ENCODE measurements at places on chromosomes 7 and 10.
A peak's percentile ranks its signal among the peaks of the same experiment; 100 is the strongest.

DNA sequence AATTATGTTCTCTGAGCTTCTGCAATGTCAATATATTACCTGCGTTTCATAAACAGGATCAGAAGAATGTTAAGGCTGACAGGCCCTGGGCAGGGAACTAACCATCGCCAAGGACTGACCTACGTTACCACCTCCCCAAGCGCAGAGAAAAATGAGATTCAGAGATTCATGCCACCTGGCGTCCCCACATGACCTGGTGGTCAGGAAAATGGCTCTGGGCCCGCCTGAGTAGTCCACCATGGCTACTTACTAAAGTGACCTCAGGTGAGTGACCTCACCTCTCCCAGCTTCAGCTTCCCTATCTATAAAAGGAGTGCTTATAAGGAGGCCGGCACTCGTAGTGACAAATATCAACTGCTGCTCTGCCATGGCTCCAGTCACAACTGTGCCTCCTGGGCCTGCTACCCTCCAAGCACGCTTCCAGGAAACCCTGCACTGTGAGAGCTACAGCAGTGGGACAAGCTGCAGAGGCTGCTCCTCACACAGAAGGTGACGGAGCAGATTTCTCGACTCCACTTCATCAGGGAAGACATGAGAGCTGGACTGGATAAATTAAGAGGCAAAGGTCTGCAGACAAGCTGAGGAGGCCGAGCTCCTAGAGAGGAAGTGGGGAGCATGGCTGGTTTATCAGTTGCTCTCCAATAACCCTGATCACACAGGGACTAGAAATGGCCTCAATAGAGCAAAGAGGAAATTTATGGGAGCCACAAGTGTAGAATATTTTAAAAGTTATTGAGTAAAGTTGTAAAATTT, 103.0 kb downstream of the RNF216 start:
- no peak for DNase-seq

GRCh38 chr10:79066411-79067240, 2.1 kb upstream of the ZMIZ1 start:
- DNase-seq, result no peak

- DNase-seq, result no peak
These were observed 7.7 kb upstream of the BET1 start for GRCh38 chr7:94011714-94012353.

- no peak for DNase-seq
These were observed 32.3 kb upstream of the ANTXRL start for GRCh38 chr10:46254467-46254866.

- DNase-seq, result no peak
These were observed 212.1 kb downstream of the VTI1A start for GRCh38 chr10:112658900-112659638.

DNA sequence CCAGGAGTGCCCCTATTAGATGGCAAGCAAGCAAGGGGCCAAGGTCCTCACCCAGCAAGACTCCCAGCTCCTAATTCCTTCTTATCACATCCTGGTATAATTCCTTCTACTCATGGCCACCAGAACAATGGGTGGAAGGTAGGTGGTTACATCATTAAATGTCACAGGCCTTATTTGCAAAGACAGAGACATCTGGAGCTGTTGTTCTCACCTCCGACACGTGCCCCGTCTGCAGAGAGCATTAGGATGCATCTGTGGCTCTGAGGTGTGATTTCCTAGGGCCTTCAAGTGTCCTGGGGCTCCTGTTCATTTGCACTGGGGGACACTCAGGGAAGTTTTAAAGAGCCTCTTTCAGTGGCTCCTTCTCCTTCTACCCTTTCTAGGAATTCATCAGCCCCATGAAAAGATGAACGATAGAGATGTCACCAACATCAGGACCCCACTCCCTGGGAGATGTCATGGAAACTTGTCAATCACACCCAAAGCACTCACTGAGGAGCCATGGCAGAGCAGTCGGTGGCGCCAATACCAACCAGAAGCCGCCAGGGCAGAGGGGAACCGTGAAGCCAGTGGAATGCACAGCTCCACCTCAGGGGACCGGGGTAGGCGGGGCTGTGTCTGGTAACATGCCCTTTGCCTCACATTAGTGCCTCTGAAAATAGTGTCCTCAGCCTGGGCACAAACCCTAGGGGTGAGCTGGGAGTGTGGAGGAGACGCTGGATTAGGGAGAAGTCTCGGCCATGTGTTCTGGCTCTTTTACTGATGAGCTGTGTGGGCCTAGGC, 2.9 kb upstream of the ATP6V0E2 start:
- no peak for DNase-seq

- DNase-seq, result no peak
These were observed 11.3 kb upstream of the PHYH start for GRCh38 chr10:13311177-13311575.

- no peak for DNase-seq
These were observed 100.4 kb downstream of the ARID5B start for GRCh38 chr10:62001898-62002297.

- DNase-seq, result no peak
These were observed 23.3 kb downstream of the BPGM start for GRCh38 chr7:134669845-134670373.

DNA sequence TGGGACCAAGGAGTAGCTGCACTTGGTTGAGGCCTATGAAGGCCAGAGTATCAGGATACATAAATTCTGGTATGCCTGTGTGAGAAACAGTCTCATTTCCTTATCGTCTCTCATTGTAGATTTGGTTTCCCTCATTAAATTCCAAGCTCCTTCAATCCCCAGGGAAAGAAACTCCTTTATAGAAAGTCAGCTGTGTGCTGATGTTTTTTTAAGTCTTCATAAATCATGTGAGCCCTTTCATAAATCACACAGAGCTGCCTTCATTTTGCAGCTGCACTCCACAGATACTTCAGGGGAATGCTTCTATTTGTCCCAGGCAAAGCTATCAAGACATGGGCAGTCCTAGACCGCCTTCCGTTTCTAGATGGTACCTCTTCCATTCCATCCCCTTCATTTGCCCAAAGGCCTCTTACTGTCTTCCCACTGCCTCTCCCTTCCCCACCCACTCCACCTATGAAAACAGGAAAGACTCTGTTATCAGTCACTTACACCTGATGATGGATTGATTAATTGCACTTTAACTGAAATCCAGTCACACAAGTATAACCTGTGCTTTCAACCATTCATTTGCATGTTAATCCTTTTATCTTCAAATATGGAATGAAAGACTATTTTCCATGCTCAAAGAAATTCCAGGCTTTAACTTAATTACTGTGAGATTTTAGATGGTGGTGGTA, 290.2 kb downstream of the C7orf25 start:
- no peak for DNase-seq

- DNase-seq, result no peak
These were observed 174.6 kb downstream of the CCDC71L start for GRCh38 chr7:106486331-106486730.

DNA sequence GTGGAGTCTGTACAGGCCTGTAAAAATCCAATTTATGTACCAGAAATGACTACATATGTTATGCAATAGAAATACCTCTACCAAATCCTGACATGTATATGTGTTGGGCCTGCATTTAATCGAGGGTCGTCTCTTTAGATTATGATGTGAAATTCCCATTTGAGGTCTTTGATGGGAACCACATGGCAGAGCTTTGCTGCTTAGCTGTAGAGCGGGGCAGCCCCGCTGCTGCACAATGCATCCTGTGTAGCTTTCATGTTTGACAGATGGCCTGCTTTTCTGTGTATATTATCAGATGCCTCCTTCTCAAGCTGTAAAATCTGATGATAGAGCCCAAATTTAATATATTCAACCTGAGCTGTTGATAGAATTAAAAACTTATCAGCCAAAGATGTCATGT, 65.8 kb downstream of the RAB18 start:
- DNase-seq, result no peak

DNA sequence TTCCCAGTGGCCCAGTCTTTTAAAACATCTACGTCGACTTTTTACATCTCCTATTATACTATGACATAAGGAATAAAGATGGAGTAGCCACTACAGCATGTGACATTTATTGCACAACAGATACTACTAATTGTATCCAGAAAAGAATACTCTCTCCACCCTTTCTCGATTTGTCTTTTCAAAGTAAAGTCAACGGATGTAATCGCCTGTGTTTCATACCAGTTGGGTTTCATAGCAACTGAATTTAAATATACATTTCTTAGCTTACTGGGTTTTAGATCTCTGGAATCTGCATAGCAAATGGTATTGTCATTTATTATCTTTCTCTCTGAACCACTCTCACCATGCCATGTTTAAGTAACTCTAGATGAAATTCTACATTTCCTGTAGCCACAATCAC, 86.4 kb upstream of the TRIL start:
- no peak for DNase-seq

- DNase-seq, result no peak
These were observed 22.1 kb upstream of the STEAP4 start for GRCh38 chr7:88328787-88329186.

DNA sequence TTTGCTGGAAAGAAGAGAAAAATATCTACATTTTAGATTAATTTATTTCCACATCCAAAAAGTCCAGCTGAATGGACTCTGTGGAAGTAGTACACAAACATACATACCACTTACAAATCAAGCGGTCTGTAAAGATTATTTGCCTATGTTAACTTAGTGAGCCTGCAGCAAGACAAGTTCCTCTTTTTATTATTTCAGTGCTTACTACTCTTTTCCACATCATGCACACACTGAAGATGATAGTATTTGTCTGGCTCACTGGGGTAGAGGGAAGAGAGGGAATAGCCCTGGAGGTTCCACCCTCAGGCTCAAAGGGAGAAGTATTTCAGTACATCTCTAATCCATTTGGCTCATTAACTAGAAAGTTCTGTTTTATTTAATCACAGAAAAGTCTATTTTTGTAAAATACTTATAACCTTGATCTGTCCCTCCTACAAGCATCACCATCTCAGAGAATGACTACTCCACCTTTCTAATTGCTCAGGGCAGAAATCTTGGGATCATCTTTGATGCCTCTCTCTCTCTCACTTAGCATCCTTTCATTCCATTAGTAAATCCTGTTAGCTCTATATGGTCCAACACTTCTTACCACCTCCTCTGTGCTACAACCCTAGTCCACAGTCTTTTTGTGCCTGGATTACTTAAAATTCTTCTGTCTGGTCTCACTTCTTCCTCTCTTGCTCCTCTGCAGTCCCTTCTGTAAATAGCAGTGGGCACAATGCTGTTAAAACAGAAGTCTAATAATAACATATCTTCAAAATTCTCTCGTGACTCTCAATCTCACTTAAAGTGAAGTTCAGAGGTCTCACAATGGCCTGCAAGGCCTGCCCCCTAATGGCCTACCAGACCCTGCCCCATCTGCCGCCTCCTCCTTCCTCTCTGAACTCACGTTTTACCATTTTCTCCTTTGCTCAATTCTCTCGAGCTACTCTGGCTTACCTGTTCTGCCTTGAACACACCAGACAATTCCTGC, 64.3 kb upstream of the CCDC6 start:
- no peak for DNase-seq

GRCh38 chr7:169276-170172, 22.8 kb upstream of the FAM20C start:
- DNase-seq, result no peak

GRCh38 chr7:106466867-106467266, 182.1 kb upstream of the NAMPT start:
- no peak for DNase-seq

- no peak for DNase-seq
These were observed 6.0 kb upstream of the GATA3 start for GRCh38 chr10:8048281-8049008.

GRCh38 chr10:87837445-87837844, 19.4 kb upstream of the ATAD1 start:
- DNase-seq, result no peak

DNA sequence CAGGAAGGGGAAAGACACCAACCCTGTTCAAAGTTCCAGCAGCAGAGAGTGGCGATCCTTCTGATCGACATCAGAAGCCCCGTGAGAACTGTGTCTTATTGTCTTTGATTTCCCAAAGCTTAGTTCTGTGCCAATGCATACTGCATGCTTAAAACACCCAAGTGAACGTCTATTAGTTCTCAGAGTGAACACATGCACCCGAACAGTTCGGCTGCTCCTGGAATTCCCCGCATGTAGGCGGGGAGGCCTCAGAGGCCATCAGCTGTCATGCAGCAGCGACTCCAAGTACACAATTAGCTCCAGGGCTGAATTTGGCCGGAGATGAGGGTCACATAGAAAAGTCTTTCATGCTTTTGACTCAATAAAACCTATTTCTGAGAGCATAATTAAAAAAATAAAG, 276.9 kb downstream of the ZMYND11 start:
- DNase-seq, result no peak

DNA sequence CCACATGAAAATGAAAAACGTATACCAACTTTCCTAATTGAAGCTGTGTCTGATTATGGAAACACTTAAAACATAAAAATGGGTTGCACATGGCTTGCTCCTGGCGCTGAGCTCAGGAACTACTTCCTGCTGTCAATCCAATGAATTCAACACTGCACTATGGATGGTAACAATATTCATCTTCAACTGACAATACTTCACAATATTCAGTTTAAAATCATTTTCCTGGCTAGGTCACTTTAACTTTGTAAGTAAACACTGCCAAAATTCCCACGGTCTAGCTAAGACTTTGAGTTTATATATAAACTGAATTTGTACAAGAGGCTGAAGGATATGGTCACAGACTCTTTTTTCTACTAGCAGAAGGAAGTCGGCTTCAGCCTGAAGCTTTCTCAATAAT, 556.9 kb downstream of the TNS3 start:
- DNase-seq, result no peak

DNA sequence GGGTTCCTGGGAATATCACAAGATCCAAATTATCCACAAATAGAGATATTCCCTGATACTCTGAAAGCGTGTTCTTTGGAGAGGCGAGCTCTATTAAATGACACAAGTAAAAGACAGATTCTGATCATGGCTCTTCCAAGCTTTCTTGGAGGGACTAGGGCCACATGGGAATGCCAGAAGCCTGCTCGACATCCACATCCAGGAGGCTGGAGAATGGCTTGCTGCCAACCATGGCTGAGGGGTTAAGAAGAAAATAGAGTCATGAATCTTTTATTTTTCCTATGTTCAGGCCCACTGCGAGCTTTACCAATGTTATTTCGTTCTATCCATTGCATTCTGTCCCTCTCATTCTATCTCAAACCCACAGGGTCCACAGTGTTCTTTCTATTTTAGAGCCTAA, 1018.0 kb upstream of the CELF2 start:
- DNase-seq, result no peak

- no peak for DNase-seq
These were observed 29.8 kb downstream of the RSU1 start for GRCh38 chr10:16787361-16787791.

- no peak for DNase-seq
These were observed 47.5 kb downstream of the CAMK2B start for GRCh38 chr7:44277851-44278250.

DNA sequence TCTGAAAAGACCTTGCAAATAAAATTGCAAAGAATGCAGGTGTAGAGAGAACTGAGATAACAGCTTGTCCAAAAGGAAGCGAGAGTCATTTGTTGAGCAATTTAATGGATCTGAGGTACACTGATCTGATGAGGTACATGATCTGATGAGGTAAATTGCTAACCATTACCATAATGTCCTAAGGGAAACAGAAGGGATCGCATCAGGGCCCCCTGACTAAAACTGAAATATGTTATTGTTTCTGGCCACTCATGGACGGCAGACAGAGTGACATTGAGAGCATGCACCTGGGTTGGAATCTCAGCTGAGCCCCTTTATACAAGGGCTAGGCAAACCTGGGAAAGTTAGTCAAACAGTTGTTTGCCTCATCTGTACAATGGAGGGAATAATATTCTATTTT, 15.8 kb upstream of the PAPSS2 start:
- DNase-seq, result no peak

- peak; percentile 96 for DNase-seq
These were observed 190.8 kb downstream of the MLLT10 start for GRCh38 chr10:21724687-21725367.

GRCh38 chr10:11797847-11798633, 25.1 kb upstream of the PROSER2 start:
- DNase-seq, result no peak

- peak; percentile 22 for DNase-seq
These were observed 33.7 kb upstream of the PTF1A start for GRCh38 chr10:23158370-23158769.

All from NCI-H1092 (cell line).